ENCODE measurements at places on chromosomes 6 and 20.
A peak's percentile ranks its signal among the peaks of the same experiment; 100 is the strongest.

DNA sequence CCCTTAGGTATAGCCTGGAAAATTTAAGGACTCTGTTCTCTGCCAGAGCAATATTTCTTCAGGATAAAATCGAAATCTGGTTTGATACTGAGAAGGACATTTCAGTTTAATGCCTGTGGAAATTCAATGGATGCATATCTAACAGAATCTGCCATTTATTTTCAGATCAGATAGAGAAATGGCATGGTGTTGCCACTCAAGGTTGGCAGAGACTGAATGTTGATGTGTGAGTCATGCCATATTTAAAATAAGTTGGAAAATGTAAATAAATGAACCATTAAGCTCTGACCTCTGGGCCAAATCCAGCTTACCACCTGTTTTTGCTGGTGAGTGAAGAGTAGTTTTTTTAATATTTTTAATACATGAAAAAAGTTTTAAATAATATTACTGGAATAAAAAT is 594.6 kb downstream of the DOK5 start:
- no peak for DNase-seq

DNA sequence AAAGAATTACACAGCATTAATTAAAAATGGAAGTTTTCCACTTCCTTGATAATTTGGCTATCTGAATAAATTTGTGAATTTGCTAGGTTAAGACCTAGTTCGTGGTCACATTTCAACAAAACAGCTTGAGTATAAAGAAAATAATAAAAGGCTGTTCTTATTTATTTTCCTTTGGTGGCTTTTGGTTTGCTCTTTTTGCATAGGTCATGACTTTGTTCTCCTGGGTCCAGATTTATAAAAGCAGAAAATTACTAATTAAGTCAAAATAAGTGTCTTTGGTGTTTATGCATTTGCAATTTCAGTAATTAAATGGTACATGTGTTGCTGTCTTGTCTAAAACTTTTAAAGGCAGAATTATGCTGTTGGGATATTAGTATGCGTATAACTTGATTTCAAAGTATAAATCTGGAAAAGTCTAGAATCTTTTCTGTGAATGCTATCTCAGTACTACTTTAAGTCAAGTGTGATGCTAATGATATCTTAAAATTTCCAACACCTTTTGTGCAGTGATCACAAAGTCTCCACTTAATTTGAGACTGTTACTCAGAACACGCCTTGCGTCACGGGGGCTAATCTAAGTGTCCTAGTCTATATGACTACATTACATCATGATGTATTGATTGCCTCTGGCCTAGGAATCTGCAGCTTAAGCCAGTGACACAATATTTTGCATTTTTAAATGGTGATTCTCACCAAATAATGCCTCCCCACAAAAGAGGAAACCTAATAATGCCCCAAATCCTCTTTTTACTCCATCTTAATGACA is 41.0 kb downstream of the GNAS start:
- peak; percentile 26 for DNase-seq

DNA sequence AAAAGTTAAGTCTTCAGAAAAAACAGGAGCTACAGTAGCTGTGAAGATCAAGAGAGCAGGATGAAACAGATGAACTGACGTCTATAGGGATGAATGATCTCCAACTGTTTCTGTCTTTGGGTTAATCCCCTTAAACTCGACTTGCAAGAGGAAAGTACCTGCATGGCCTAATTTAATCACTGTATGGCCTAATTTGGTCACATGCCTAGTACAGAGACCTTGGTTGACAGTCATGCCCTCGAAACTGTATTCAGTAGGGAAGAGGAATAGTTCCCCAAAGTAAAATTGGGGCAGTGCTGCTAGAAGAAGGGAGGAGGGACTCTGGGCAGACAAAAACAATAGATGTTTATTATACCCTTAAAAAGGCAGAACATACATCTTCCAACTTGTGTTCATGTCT is 10.0 kb upstream of the SMAP1 start:
- no peak for DNase-seq

GRCh38 chr6:167047554-167047953 is 48.4 kb downstream of the CEP43 start:
- no peak for DNase-seq

- DNase-seq: peak; percentile 47
Observed at GRCh38 chr6:112806163-112806865, 459.2 kb downstream of the RFPL4B start.

DNA sequence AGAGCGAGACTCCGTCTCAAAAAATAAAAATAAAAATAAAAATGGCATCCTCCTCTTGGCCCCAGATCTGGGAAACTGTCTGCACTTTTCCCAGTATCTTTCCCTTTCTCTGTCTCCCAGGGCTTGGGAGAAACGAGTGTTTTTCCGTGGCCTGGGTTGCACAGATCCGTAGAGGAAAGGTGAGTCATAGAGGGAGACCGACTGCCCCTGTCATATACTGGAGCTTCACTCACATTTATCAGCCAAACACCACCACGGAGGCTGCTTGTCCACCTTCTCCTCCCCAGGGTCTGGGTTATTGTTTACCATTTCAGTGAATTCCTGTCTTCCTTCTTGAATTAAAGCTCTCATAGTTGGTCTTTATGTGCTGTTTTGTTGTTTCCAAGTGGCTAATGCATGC is 31.9 kb upstream of the EIF2S2 start:
- DNase-seq: peak; percentile 12

- DNase-seq: peak; percentile 71
Observed at GRCh38 chr6:157800420-157801237, 22.4 kb upstream of the SNX9 start.

DNA sequence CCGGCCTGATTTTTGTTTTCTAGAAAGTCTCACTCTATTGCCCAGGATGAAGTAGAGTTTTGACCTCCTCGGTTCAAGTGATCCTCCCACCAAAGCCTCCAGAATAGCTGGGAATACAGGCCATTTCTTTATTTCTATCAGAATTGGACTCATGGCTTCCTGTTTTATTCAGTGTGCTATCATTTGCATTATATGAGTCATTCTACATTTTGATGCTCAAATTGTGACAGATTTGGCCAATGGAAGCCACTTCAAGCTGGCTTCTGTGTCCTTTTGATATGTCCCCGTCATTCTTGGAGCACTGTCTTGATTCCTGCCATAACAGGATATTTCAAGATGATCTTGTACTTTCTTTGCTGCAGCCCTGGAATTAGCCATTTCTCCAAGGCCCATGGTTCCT is 75.1 kb downstream of the CNBD2 start:
- DNase-seq: no peak

DNA sequence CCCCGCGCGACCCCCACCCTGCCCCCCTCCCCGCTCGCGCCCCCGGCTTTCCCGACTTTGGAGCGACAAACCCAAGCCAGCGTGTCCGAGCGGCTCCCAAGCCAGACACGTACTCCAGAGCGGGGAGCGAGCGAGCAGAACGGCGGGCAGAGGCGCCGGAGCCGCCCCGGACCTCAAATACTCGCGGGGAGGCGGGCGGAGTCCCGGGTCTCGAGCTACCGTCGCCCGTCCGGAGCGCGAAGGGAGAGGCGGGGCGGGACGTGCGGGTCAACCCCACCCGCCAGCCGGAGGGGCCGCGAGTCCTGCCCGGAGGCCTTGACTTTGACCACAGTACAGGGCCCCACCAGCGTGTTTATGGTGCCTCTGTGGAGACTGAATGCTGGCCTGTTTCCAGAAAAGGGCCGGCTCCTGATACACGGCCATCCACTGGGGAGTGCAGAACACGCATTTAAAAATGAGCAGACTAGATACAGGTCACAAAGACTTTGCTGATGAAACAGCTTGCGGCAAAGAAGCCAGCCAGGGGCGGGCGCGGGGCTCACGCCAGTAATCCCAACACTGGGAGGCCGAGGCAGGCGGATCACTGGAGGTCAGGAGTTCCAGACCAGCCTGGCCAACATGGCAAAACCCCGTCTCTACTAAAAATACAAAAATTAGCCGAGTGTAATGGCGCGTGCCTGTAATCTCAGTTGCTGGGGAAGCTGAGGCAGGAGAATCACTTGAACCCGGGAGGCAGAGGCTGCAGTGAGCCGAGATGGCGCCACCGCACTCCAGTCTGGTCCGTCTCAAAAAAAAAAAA is at the start of gene SERPINB6:
Gene SERPINB6 (minus strand): TSS at position 148 of the 799 bp plus-strand sequence. CDS start 12,235 bp downstream, outside the sequence.
- peak; percentile 74 for DNase-seq

DNA sequence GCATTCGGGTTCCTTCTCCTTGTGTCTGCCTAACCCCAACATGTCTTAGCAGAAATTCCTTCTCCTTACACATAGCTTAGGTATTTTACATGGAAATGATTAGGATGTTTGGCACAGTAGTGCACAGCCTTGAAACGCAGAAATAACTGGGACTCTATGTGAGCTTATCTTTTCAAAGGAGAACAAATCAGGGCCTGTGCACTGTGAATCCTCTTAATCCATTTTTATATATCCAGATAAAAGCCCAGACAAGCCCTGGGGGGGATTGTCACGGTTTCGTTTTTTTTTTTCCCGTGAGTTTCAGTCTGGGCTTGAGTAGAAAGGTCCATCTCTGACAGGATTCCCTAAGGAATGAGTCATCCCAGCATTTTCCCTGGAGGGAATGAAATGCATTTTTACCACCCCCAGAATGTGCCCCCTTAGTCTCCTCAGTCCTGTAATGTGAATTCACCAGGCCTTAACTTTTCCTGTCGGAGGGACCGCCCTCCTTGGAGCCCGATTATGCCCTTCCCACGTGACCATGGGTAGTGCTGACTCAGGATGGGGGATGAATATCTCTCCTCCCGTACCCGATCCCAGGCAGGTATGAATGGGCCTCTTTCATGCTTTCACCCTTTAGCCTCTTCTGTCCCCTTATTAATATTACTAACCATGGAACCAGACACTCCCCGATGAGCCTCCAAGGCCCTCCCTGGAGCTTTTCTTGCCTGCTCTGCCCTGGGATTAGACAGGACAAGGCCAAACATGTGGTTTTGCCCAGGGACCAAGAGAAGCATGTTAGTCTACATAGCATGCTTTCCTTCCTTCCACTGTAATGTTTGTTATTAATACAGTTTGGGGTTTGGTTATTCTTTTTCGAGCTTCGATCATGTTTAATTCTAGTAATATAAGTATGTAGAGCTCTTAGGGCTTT is 23.9 kb upstream of the NAA20 start:
- peak; percentile 95 for DNase-seq

GRCh38 chr6:154156135-154156896 is 117.3 kb downstream of the OPRM1 start:
- peak; percentile 50 for DNase-seq

GRCh38 chr6:92647630-92648029 is 771.7 kb downstream of the EPHA7 start:
- no peak for DNase-seq

DNA sequence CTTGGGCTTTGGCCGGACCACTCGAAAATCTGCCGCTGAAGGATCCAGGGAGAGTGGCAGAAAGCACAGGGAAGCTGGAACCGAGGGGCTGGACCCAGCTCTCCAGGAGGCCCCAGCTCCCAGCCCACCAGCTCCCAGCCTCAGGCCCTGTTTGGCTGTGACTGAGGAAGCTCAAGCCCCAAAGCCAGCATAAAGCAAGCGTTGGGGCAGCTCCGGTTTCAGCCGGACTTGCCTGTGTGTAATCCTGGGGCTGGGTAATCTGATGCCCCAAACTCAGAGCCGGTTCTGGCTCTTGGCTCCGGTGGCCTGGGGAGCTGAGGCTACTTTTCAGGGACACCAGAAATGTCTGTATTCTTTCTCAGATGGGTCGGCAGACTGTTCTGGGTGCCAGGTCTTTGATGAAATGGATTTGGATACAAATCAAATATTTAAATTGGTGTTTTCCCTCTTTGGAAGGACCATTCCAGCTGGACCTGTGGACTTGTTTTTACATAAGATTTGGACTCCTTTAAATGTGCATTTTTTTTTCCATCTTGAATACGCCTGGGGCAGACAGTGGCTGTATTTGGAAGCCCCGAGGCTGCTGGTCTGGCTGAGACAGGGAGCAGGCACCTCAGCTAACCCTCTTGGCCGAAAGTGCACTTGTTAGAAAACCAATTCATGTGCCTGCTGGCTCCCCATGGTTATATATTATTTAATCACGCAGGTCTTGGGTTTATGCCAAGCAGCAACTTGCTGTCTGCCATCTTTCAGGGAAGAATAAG is 29.7 kb downstream of the RPP40 start:
- peak; percentile 49 for DNase-seq

DNA sequence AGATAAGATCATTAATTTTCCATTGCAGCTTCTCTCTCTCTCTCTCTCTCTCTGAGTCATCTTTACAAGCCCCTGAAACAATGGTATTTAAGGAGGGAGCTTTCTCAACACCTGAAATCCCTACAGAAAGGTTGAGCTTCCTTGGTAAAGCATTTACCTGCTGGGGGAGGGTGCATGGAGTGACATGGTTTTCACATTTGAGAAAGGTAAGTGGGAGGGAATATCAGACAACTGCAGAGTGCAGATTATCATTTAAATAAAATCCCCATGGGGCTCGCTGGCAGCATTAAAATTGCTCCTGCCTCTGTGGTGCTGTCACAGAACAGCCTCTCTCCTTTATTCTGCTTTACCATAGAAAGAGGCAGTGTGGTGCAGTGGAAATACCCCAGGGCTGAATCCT is 10.3 kb upstream of the PDYN start:
- no peak for DNase-seq

DNA sequence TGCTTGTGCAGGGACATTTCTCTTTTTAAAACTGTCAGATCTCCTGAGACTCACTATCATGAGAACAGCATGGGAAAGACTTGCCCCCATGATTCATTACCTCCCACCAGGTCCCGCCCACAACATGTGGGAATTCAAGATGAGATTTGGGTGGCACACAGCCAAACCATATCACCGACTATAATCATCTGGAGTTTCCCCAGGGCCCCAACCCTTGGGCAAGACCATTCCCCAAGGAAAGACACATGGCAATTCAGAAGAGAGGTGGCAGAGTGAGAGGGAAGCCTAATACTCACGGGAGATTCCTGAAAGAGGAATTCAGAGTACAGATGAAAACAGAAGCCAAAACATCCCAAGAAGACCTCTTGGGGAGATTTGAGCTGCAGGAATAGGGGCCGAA is 291.0 kb upstream of the PLCB4 start:
- peak; percentile 55 for DNase-seq

GRCh38 chr20:62409931-62410745 is 3.1 kb upstream of the CABLES2 start:
- no peak for DNase-seq

- no peak for DNase-seq
Observed at GRCh38 chr6:16486661-16487060, 248.3 kb downstream of the GMPR start.

GRCh38 chr6:53962646-53963045 is 148.6 kb upstream of the MLIP start:
- DNase-seq: no peak

DNA sequence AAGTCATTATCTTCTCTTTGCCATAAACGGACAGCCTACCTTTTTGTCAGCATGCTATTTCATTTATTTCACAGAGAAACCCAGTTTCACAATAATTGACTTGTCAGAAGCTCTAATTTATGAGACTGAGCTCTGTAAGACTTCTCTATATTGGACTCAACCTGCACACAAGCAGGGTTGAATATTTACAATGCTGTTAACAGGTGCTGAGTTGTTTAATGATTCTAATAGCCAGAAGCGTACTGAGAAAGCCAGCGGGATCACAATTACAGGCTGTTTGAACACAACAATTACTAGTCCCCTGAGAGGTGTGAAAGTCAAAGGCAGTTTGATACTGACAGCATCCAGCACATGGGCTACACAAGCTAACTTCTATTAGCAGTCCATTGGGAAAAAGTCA is 128.2 kb upstream of the SIM1 start:
- no peak for DNase-seq

GRCh38 chr20:56628015-56628872 is 862 bp upstream of the TFAP2C start:
- no peak for DNase-seq
